ENCODE measurements at places on chromosomes 2 and 18.

DNA sequence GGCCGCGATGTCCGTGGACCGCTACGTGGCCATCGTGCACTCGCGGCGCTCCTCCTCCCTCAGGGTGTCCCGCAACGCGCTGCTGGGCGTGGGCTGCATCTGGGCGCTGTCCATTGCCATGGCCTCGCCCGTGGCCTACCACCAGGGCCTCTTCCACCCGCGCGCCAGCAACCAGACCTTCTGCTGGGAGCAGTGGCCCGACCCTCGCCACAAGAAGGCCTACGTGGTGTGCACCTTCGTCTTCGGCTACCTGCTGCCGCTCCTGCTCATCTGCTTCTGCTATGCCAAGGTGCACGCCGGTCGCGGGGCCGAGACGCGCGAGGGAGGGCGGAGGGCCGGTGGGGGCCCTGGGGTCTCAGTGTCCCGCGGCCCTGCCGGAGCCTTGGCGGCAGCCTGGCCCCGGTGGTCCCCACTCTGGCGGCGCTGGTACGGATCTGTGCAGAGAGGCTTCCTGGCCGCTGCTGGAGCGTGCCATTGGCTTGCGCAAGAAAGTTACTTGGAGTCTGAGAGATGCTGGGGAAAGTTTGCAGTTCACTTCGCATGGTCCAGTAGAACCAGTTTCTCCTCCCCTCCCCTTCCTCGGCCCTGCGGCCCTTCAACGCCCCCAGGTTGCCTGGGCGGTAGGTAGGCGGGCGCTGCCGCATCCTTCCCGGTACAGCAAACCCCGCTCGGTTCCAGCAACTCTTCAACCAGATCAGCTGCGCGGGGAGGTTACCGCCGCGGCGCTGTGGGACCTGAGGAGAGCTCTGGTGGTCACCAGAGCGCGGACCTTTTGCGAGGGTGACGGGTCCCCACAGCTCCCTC lies 1.5 kb downstream of the GALR1 start:
- no peak for DNase-seq

DNA sequence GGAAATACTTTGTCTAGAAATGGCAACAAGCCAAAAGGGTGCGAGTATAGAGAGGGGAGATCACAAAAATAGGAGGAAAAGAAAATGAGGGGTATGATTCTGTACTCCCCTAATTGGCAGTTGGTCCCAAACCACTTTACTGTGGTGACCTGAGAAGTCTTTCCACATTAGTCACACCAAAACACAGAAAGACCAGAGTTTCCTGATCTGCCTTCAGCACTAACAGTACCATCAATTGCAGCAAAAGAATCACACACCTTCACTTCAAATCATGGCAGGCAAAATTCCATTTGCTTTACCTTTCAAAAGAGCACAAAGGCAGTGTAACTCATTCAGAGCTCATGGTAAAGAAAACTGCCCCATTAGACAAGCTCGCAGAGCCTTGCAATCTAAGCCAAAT lies 86.8 kb downstream of the ALK start:
- DNase-seq = no peak

DNA sequence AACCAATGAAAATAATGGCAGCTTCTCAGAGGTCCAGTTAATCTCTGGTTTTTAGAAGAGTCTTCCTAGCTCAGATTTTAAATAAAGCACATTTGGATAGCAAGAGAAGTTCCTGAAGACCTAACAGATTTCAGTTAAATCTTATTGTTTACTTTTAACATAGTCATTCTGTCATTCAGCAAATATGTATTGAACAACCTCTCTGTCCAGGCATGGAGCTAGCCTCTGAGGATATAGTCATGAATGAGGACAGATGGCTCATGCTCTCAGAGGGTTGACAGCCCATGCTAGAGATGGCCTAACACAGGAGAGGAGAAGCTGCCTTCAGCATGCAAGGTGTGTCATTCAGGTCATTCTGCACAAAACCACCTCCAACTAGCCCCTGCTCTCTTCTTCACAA lies 6.2 kb downstream of the CCBE1 start:
- no peak for DNase-seq

- DNase-seq = no peak
These were observed 115.2 kb downstream of the DIS3L2 start for GRCh38 chr2:232076736-232077135.

DNA sequence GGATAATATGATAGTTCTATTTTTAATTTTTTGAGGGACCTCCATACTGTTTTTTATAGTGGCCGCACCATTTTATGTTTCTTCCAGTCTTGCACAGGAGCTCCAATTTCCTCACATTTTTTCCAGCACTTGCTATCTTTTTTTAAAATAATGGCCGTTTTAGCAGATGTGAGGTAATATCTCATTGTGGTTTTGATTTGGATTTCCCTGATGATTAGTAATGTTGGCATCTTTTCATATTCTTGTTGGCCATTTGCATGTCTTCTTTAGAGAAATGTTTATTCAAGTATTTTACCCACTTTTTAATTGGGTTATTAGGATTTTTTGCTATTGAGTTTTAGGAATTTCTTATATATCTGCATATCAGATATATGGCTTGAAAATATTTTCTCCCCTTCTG lies 29.9 kb upstream of the NAPG start:
- DNase-seq = no peak

- no peak for DNase-seq
These were observed 74.8 kb upstream of the GLI2 start for GRCh38 chr2:120660771-120661459.

DNA sequence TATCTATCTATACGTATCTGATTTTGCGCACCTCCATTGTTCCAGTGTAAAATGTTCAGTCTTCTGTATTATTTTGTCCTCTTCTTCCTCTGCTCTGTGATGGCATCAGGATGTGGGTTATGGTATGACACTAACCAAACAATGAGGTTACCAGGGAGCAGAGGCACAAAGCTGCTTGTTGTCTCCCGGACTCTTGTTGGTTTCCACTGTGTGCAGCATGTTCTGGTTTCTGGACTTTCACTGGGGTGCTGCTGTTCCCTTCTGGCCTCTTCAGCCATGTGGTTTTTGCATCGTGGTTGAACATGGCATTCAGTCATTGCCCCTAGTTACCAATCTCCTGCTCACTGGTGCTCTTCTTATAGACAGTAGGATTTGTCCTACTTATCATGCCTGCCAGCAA lies 665.9 kb downstream of the CBLN2 start:
- DNase-seq = no peak

GRCh38 chr18:57809190-57809589 lies 6.1 kb upstream of the ATP8B1 start:
- DNase-seq = no peak

DNA sequence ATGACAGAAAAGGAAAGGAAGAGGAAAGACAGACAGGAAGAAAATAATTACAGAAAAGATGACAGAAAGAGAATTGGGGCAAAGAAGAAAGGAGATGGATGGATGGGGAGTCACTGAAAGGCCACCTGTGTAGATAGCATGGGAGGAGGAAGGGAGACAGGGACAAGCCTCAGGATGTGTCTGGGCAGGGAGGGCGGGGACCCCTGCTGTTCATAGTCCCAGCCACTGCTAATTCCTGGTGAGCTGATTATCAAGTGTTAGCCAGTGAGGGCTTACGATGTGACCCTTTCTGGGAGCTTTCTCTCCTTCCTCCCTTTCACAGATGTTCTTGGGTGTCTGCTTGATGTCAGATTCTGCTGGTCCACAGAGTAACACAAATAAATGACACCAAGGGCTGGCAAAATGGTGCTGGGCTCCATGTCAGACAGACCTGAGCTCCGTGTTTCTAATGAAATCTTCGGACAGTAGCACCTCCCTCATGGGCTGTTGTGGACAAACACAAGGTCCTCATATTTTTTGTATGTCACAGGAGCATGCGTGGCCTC lies 13.6 kb downstream of the FHOD3 start:
- no peak for DNase-seq

GRCh38 chr2:59938181-59938580 lies 615.3 kb downstream of the BCL11A start:
- DNase-seq = no peak

DNA sequence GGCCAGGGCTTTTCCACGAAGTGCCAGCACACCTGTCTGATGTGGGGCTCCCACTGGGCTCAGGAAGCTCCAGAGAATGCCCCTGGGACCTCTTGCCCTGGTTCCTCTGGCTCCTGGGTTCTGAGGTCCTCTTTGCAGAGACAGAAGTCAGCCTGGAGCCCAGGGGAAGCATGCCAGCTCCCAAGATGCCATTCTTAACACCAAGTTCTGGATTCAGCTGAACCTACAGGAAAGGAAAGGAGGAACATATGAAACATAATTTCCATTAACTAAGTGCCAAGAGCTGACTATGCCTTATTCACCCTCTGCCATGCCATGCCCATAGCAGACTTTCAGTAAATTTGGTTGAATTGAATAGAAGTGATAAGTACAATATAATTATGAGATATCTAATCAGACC lies 21.9 kb downstream of the FAM124B start:
- no peak for DNase-seq

- no peak for DNase-seq
These were observed 93.0 kb upstream of the CTDP1 start for GRCh38 chr18:79586436-79587225.

- no peak for DNase-seq
These were observed 111.1 kb upstream of the CAB39 start for GRCh38 chr2:230601510-230601909.

DNA sequence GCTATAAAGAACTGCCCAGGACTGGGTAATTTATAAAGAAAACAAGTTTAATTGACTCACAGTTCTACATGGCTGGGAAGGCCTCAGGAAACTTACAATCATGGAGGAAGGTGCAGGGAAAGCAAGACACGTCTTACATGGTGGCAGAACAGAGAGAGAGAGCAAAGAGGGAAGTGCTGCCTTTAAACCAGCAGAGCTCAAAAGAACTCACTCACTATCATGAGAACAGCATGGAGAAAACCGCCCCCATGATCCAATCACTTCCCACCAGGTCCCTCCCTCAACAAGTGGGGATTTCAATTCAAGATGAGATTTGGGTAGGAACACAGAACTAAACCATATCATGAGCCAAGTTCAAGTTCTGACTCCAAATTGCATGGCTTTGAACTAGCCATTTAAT lies 62.8 kb upstream of the PPP1CB start:
- DNase-seq = no peak
